ENCODE measurements at places on chromosomes 11 and 22.

DNA sequence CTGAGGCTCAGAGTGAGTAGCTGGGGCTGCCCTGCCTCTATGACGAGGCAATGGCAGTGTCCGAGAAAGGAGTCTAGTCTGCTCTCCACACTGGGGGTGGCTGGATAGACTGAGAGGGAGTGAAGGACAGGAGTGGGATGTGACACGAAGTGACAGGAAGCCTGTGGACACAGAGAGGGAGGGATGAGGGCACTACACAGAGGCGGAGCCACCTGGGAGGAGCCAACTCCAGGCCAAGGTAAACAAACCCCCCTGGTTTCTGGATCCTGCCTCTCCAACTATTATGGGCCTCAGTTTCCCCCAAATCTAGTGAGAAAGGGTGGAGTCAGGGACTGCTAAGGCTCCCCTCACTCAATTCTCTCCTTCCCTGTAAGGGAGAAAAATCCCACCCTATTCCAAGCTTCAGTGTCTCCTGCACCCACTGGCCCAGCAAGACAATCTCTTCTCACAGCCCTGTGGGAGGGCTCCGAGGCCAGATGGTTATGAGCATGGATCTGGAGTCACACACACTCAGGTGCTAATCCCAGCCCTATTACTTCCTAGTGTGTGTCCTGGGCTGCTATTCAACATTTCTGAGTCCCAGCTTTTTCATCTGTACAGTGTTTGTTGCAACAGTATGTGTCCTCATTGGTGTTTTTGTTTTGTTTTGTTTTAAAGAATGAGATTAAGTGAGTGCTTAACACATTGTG is 24.9 kb downstream of the ASPHD2 start:
- no peak for DNase-seq

GRCh38 chr22:43446916-43447315 is 35.1 kb downstream of the MPPED1 start:
- DNase-seq, result no peak

- no peak for DNase-seq
These were observed 96.9 kb upstream of the RTL6 start for GRCh38 chr22:44594951-44595350.

GRCh38 chr22:30636226-30637077 is 871 bp downstream of the SLC35E4 start:
- DNase-seq, result no peak

DNA sequence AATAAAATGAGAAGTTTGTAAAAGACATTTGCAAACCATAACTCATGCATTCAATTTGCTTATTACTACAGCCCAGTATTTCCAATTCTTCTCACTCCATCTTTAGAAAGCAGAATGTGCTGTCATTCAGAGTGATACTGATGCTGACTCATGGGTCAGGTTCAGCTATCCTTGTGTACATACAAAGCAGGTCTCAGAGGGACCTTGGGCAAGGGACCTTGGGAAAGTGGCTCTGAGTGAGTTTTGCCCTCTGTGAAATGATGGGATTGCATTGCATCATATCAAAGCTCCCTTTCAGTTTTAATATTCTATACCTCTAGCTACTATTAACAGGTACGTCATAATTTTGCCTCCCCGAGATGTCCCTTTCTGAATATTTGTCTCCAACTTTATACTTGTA is 848.7 kb downstream of the OPCML start:
- no peak for DNase-seq

DNA sequence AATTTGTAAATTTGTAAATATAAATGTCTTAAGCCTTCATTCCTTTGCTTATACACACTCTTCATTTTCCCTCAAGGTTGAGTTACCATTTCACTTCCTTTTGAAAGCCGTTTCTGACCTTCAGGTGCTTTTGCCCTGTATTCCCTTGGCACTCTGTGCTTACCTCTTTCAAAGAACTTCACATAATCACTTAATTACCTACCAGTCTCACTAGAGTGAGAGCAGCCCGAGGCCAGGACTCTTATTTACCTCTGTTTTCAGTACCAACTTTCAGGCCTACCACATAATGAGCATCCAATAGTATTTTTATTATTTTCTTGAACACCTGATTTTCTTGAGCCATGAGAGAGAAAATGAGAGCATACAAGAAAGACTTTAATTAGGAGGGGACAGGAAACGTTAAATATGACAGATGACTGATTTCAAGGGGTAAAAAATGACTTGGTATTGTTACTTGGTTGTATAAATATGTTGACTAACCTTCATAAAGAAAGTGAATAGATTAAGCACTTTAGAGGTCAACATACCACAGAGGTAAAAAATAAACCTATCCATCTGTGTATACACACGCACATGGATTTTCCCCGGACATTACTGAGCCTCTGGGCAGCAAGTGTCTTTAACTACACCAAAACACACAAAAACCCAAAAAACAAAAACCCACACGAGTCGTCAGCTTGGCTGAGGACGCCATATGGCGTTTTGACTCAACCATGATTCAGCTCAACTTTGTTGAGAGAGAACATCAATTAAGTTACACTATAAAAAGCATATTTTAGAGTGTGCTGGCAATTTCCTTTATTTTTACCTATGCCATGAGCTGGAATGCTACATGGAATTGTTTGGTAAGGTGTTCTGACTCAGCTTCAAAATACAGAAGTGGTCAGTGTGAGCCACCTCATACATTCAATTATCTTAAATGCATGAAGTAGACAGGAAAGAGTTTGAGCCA is 7.6 kb downstream of the ATXN10 start:
- DNase-seq, result no peak

GRCh38 chr11:7977232-7977917 is 9.8 kb upstream of the EIF3F start:
- DNase-seq, result no peak

DNA sequence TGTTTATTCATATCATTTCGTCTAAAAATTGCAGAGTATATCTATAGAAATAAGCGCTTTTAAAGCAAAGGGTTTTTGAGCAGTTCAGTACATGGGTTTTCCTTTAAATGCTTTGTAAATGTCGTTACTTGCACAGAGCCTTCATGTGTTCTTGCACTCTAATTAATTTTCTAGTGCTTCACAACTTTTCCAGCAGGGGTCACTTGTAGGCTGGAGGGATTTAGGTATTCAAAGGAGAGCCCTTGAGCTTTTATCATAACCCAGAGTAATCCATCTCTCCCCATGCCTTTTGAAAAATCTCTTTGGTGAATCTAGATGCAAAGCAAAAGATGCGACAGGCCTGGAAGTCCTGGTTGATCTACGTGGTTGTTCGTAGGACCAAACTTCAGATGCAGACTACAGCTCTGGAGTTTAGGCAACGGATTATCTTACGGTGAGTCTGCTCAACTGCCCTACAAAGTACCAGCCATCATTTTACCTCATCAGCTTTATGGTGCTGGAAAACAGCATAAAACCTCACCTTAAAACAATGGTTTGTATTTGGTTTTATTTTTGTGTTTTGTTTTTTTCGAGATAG is 60.4 kb downstream of the SFI1 start:
- DNase-seq, result no peak

DNA sequence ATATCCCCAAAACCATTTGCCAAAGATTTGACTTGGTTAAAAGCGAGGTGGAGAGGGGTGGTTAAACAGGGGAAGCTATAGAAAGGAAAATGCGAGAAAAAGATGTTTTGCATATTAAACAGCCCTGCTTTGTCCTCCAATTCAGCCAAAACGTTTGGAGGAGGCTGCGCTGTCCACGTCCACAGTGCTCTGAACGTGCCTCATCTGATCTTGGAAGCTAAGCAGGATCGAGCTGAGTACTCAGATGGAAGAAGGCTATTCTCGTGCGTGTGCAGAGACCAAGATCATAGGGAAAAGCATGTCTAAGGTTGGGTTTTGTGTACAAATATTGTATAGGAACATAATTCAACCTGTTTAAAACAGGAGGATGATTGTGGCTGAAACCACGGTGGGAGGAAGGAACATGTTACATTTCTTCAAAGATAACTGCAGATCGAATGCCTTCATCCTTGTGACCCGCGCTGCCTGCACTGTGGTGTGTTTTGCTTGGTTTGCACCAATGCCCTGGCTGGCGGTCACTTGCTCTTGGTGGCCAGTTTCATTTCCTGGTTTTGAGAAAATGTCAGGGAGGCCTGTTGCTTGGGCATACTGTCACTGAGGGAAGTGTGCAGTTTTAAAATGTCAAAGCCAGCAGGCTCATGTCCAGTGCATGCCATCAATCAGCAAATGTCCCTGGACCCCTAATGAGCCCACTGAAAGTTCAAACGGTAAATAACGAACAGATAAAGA is 40.4 kb downstream of the FLI1 start:
- no peak for DNase-seq

- DNase-seq, result no peak
These were observed 48.7 kb downstream of the CABIN1 start for GRCh38 chr22:24059793-24060192.

DNA sequence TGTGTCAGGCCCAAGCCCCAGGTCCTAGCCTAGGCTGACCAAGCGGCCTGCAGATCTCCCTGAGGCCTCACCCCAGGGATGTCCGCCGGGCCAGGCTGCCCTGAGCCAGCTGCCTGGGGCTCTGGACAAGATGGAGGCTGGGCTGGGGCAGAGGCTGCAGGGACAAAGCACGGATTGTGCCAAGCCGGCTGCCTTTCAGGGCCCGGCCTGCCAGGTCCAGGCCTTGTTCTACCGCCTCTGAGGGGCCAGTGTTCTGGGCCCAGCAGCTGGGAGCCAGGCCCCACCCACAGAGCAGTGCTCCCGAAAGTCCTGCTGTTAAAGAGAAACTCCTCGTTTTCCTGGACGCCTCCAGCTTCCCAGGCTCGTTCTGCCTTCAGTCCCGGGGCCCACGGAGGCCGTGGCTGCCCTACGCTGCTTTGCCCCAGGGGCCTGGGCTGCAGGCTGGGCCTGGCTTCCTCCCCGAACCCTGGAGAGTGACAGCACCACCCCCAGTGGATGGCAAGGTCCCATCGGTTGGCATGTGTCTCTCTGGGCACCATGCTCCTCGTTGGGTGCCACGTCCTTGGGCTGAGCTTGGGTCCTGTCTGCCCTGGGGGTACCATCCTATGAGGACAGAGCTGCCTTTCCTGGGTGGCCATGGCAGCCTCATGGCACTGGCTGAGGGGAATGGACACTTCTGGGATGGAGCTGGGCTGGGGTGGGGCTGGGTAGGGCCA is 7.6 kb downstream of the BRSK2 start:
- DNase-seq, result no peak

- DNase-seq, result no peak
These were observed 62.9 kb upstream of the ATXN10 start for GRCh38 chr22:45608763-45609180.

DNA sequence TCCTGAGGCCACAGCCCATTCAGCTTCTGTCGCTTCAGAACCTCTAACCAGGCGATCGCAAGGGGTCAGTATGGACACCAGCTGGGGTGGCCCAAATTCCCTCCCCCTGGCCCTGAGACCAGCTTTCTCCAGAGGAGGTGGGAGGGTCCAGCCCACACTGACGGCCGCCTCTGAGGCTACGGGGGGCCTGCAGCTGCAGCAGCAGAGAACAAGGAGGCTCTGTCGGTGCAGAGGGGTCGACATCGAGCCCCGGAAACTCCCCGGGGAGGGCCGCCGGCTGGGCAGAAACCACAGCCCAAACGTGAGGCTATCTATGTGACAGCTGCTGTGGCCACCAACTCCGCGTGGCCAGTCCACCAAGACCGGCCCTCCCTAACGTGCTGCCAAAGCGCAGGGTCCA is 40.8 kb downstream of the ELFN2 start:
- no peak for DNase-seq

DNA sequence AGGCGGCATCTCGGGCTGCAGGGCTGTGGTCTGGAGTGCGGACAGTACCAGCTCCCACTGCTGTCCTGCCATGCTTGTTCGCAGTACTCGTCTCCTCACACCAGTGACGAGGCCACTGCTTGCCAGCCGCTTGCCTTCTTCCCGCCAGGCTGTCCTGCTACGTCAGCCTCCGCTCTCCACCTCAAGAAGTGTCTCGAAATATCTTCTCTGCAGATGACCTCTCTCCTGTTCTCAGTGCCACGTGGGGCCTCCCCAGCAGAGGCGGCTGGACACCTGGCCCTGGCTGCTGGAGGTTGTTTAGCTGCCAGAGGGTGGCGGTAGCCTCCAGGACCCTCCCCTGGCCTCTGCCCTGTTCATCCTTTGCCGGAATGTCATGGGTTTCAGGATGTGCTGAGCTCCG is 3.1 kb upstream of the CCDC188 start:
- DNase-seq, result no peak

All from stimulated activated CD4-positive, alpha-beta T cell treated with anti-CD3 and anti-CD28 coated beads, TNF-alpha, amount 100 ng/mL, for 24 hours (primary cell).